ENCODE measurements at places on chromosomes 3 and 15. TPM values are rescaled to one million over a fixed set of nuclear protein-coding genes. Genes with fewer than 3 reads are reported as not detected.

Gene PRKCD
- total RNA-seq: 24.4 TPM

Gene TMEM158
- total RNA-seq: 25.6 TPM

Gene SLC22A14
- total RNA-seq: not detected

Gene CRYGS
- 0.44 TPM for total RNA-seq

Gene C3orf85
- total RNA-seq: not detected

Gene CCR8
- not detected for total RNA-seq

Gene ANKRD63
- not detected for total RNA-seq

Gene CD80
- total RNA-seq: not detected

Measured in A549 treated with RU486 at 1 μM for 4 hours (cell line).